ENCODE measurements at places on chromosomes 3 and 15.

- no peak for DNase-seq
Measured at GRCh38 chr3:177744873-177745606, 547.8 kb upstream of the TBL1XR1 start.

GRCh38 chr3:108153451-108153981 lies 62.7 kb upstream of the CD47 start:
- DNase-seq, result no peak

GRCh38 chr15:78567531-78567930 lies 2.2 kb downstream of the CHRNA5 start:
- DNase-seq, result no peak

- no peak for DNase-seq
Measured at GRCh38 chr3:183315739-183316138, 62.7 kb downstream of the B3GNT5 start.

DNA sequence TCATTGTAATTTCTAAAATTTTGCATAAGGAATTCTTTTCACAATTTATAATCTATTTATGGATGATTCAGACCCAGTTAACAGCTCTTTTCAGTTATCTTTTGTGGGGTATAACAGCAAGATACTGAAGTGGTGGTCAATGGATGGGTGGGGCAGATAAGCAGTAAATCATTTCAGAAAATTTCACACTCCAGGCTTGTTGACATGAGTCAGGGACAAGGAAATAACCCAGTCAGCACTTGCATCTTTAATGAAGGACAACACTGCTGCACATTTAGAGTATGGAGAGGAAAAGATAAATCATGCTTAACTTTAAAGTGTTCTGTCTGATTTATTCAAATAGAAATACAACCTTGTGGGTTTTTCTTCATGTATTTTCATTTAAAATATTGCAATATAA lies 181.6 kb downstream of the ROBO1 start:
- no peak for DNase-seq

GRCh38 chr15:64865126-64865997 lies 23.6 kb downstream of the PLEKHO2 start:
- DNase-seq, result no peak

- no peak for DNase-seq
Measured at GRCh38 chr15:77107068-77107467, 36.2 kb upstream of the TSPAN3 start.

DNA sequence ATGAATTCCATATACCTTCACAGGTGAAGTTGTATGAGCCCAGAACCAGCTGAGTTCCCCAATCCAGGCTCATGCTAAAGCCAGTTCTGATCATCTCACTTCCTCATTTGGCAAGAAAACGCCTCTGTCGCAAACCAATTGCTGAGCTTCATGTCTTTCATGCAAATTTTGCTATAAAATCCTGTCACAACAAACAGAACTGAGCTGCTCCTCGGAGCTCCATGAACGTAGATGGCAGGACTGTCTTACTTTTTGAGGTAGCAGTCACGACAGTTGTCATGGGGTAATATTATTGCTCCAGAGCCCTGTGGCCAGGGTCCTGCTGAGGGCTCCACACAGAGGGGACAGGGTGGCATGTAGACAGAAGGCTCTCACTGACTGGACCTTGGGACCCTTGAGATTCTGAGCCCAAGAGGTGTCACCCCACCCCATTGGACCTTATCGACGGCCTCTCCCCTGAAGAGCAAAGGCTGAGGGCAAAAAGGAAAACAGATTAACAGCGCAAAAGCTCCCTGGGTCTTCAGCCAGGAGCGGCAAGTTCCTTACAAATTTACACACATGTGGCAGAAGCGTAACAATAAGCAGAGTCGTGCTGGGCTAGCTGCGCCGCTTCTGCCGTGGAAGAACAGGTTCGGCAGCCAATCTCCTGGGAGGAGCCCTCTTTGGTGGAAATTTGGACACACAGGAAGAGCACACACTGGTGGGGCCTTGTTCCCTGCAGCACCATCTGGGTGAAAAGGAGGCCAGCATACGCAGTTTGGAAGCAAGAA lies 249.2 kb downstream of the OPA1 start:
- no peak for DNase-seq

DNA sequence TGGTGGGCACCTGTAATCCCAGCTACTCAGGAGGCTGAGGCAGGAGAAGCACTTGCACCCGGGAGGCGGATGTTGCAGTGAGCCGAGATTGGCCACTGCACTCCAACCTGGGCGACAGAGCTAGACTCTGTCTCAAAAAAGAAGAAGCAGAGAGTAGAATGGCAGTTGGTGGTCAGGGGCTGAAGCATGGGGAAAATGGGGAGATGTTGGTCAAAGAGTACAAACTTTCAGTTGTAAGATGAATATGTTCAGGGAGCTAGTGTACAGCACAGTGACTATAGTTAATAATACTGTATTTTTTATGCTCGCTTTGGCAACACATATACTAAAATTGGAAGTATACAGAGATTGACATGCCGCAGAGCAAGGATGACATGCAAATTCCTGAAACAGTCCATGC lies 41.5 kb downstream of the PCNP start:
- DNase-seq, result no peak

- DNase-seq, result no peak
Measured at GRCh38 chr3:195511136-195511535, 32.0 kb downstream of the PPP1R2 start.

DNA sequence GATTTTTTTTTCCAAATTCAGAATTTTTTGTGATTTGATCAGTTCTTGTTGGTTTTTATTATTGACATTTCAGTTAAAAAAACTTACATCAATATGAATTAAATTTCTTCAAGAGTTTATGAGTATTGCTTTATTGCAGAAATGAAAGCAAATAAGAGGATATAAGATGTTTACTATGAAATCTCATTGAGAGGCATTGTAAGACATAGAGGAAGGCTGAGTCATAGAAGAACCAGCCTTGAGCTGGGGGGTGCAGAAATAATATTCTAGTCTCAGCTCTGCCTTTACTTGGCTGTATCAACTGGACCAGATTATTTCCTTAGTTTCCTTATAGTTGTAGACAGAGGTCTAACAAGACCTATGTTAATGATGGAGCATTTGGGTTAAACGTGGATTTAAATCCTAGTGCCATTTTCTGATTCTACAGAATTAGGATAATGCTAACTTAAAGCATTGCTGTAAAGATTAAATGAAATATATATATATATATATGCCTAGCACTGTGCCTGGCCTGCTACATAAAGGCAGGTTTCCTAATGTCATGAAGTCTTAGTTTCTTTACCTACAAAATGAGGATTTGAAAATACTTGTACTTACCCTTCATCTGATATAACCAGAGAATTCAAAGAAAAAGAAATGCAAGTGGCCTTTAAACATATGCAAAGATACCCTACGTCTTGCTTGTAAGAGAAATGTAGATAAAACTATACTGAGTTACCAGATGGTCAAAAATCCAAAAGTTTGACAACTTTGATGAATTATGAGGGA lies 7.3 kb downstream of the FAM98B start:
- no peak for DNase-seq

DNA sequence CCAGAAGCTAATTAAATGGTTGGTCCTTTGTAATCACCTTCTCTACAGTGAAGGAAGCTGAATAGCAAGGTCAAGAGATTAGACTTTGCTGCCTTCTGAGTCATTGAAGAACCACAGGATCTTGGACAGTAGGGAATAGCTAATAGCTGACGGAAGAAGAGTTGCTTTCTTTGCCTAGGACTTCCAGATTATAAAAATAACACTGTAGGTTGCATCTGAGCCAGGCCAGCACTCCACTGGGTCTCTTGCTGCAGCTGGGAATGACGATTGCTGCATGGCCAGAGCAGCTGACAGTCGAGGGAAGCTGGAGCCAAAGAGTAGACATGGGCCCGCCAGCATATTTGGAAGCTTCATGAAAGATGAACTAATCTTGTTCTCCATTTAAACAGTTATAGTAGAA lies 81.5 kb upstream of the KCNMB2 start:
- no peak for DNase-seq

DNA sequence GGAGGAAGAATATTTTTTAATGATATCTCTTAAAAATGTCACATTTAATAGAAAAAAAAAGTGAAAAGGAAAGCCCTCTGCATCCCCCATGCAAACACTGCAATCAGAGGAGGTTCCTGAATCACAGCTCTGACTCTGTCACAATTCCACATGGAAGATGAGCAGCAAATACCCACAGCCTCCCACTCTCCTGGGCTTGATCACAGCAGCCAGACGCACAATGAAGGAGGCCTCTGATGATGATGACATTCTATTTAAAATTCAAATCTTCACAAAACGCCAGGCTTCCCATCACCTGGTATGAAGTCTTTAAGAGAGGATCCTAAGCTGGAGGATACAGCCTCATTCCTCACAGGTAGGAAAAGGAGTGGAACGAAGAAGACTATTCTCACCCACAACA lies 9.1 kb upstream of the DIS3L start:
- DNase-seq, result no peak

DNA sequence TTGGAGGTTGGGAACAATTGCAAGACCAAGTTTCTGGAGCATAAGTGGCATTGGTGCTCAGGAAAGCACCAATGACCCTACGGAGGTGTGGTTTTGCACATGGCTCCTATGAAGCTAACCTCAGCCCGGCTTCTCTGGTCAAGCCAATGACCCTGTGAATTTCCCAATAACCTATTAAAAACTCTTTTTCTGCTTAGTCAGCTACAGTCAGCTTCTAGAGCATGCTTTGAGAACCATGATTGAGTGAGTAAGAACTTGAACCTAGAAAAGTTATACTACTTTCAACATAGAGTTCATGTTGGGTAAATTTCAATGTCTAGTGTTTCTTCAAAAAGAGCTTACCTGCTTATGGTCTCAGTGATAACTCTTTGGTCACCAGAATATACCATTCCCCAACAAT lies 163.2 kb downstream of the RSL24D1 start:
- DNase-seq, result no peak

DNA sequence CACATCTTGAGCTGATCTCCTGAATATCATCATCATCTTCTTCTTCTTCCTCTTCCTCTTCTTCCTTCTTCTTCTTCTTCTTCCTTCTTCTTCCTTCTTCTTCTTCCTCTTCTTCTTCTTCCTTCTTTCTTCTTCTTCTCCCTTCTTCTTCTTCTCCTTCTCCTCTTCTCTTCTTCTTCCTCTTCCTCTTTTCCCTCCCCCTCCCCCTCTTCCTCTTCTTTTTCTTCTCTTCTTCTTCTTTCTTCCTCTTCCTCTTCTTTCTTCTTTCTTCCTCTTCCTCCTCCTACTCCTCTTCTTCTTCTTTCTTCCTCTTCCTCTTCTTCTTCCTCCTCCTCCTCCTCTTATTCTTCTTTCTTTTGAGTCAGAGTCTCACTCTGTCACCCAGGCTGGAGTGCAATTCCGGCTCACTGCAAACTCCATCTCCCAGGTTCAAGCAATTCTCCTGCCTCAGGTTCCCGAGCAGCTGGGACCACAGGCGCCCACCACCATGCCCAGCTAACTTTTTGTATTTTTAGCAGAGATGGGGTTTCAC lies 197.9 kb upstream of the NANOGP8 start:
- DNase-seq, result no peak

DNA sequence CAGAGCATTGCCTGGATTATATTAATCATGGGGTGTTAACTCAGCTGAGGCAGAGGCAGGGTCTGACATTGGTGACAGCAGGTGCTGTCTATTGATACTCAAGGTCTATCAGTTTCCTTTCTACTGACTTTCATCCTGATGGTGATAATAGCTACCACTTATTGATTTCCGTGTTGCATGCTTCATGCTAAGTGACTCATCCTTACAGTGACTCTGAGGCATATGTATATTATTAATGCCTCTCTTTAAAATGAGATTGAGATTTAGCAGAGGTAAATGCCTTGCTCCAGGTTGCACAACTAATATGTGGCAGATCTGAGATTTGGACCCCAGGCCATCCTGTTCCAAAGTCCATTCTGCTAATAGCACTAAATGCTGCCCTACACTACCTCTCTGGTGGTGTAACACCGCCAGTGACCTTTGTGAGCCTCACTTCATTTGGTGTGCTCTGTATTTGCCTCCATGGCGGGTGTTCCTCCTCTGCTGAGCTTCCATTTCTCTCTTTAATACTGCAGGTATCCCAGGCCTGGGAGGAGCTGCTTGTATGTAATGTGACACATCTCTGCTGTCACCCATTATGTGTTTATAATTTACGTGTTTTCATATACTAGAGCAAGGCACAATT lies 50.4 kb downstream of the GPR171 start:
- no peak for DNase-seq

GRCh38 chr3:40042752-40043443 lies 233.5 kb downstream of the MYRIP start:
- no peak for DNase-seq

GRCh38 chr3:59380146-59380545 lies 330.3 kb upstream of the CFAP20DC start:
- no peak for DNase-seq

GRCh38 chr3:61357902-61358301 lies 106.7 kb upstream of the FHIT start:
- no peak for DNase-seq

DNA sequence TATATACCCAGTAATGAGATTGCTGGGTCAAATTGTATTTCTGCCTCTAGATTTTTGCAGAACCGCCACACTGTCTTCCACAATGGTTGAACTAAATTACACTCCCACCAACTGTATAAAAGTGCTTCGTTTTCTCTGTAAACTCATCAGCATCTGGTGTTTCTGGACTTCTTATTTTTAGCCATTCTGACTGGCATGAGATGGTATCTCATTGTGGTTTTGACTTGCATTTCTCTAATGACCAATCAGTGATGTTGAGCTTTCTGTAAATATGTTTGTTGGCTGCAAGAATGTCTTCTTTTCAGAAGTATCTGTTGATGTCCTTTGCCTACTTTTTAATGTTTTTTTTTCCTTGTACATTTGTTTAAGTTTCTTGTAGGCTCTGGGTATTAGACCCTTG lies 182.9 kb upstream of the TRIM42 start:
- DNase-seq, result no peak

DNA sequence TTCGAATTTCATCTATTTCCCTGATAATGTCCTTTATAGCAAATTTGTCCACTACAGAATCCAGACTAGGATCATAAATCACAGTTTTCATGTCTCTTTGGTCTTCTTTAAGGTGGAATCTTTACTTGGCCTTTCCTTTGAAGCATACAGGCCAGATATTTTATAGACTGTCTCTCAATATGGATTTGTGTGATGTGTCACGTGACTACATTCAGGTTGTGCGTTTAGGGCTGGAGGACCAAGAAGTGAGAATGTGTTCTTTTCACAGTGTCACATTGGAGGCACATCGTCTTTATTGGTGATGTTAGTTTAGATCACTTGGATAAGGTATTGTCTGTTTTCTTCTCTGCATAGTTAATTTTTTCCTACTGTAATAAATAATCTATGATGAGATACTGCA lies 232.9 kb downstream of the MEIS2 start:
- DNase-seq, result no peak

DNA sequence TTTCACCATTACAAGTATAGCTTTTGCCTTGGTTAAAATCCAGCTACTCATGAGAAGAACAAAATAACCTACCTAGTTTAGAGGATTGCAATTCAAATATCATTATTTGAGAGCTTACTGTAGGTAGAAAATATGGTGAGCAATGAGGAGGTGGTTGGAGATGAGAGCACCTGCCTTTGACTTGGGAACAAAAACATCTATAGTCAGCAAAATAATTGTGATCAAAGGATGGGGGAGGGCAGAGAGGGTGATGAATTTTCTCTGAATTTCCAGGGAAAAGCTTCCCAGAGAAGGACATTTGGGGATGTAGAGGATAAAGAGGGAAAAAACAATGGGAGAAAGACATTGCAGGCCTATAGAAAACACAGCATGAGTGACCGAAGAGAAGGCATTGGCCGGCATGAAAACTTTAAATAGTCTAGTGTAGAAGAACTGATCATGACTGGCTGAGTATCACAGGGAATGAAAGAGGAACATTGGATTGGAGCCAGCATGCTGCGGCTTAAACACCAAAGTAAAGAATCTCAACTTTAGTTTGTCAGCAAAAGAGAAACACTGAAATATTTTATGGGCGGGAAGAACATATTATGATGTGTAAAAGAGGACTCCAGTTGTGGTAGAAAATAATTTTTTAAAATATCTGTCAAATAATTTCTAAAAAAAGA lies 581.3 kb downstream of the UNC13C start:
- no peak for DNase-seq

Data from HTR-8/SVneo (cell line).